Stimulated activated CD4-positive, alpha-beta T cell treated with anti-CD3 and anti-CD28 coated beads, TNF-alpha, amount 100 ng/mL, for 24 hours (primary cell): ENCODE measurements at places on chromosomes 3 and 15.

DNA sequence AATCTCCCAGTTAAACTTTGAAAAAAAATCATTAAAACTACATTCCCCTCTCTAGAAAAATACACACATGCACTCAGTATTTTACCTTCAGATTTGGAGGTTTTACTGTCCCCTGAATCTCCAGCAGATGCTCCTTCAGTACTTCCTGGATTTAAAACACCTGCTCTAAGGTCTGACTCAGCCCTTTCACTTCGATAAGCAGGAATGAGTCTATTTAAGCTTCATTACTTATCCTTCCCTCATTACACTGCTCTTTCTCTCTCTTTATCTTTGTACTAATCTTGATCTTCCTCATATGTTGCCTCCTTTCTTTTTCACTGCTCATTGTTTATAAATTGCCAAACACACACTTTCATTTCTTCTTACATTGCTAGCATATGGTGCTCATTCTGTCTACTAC is 443.9 kb downstream of the DIPK2A start:
- DNase-seq = no peak

DNA sequence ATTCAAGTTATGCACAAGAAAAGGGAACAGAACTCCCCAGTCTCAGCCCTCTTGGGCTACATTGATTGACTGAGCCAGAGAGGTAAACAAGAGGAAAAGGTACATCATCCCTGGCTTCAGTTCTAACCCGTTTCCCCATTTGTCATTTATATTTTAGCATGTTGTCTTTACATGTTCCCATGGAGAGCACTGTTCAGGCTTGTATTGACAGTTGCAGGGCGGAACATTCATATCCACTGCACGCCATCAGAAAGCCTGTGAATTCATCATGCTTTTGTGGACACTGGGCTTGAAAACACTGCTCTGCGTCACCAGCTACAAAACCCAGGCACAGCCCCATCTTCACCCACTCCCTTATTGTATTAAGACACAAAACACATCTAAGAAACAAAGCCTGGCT is 240.9 kb upstream of the EIF1B start:
- no peak for DNase-seq

DNA sequence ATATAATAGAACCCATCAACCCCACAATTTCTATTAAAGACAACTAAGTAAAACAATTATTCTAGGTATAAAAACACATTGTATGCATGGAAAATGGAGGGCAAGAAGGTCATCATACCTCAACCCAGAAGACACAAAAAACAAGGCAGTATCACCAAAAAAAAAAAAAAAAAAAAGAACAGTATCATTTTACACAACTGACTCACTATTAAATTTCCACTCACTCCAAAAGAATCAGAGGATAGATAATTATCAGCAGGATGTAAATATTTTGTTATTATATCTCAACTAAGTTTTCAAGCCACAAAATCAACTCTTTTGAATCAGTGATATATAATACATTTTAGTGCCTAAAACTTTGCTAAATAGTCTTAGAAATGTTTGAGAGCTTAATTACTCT is 55.0 kb downstream of the CLASP2 start:
- DNase-seq = no peak

GRCh38 chr3:13002398-13003124 is 70.7 kb downstream of the IQSEC1 start:
- no peak for DNase-seq

DNA sequence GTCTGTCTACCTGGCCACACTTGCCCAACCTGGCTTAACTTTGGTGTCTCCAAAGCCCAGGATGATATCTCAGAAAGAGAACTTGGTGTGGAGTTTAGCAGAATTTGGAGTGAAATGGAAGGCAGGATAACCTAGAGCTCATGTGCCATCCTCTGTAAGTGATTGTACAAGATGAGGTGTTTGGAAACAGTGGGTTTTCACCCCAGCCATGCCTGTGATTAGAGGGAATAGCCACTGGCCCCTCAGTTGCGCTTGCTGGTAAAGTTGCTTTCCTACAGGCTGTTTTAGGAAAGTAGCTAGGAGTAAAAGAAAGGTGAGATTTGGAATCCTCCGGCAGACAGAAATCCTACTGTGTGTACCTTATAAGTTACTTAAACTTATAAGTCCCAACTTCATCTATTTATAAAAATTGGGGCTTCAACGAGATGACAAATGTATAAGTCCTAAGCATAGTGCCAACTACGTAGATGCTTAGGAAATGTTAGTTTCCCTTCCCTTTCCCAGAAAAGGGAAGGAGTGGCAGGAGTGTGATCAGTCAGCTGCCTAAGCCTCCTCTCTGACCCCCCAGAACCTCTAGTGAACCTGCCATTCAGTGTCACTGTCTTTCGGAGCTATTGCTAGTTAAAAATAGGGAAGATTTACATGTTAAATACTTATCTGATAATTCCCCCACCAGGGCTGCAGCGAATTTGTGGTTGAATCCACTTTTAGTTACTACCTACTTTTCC is 13.4 kb upstream of the BMF start:
- DNase-seq = no peak

DNA sequence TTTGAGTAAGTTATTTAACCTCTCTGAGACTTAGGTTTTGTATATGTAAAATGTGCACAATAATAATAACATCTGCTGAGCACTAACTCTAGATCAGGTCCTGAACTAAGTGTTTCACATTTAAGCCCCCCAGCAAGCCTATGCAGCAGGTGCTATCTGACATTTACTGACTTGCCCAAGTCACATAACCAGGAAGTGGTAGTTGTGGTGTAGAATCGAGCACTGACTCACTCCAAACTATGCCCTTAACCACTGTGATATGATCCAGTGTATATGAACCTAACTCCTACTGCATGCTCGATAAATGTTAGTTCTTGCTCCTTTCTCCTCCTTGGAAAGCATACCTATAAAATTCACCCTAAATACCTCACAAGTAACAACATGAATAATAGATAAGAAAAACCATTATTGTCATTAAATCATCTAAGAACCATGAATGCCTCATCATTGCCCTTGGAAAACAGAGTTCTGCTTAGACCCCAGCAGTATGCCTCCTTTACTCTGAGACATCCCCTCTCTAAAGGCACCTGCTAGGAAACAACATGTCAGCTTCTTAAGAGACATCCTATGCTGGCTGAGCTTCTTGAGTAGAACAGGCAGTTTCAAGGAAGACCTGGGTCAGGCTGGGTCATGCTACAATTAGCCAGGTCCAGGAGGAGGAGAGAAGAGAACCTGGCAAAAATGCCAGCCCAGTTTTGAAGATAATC is 3.0 kb upstream of the SHC4 start:
- no peak for DNase-seq

- no peak for DNase-seq
Measured at GRCh38 chr15:84112025-84112424, 123.5 kb upstream of the GOLGA6L4 start.

- DNase-seq = no peak
Measured at GRCh38 chr3:129046732-129047552, 13.6 kb upstream of the GP9 start.

- DNase-seq = no peak
Measured at GRCh38 chr3:151584566-151584965, 123.7 kb upstream of the IGSF10 start.

DNA sequence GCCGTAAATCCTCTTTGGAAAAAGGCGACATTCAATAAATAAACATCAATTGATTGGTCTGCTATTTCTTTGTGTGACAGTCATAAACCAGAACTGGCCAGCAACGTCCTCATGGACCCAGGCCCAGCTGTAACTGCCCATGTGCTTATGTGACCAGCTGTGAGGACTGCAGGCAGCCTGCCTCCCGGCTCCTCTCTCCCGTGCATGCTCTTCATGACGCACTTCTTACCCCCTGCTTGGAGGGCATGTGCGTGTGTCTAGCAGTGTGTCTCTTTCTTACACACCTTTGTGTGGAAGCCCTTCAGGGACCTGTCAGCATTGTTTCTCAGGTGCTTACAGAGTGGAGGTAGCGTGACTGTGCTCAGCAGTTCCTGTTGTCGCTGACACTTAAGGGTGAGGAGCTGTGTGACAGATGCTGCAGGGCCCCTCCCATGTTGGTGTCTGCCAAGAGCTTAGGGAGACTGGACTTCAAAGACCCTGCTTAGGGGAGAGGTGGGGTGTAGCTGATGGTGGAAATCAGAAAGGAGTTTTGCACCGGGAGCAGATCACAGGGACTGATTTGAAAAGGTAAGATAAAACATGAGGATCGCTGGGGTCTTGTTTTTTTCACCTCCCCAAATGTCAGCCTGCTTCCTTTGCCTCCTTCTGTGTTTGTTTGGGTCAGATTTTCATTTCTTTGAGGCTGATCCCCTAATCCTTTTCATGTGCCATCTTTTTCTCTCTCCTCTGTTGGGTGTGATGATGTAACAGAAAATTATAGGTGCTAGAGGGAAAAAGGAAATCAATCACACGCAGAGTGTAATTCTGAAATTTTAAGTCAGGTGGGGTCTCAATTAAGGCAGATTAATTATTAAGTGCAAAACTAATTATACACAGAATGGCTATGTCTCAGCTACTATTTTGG is 2.1 kb downstream of the PODXL2 start:
- DNase-seq = no peak

DNA sequence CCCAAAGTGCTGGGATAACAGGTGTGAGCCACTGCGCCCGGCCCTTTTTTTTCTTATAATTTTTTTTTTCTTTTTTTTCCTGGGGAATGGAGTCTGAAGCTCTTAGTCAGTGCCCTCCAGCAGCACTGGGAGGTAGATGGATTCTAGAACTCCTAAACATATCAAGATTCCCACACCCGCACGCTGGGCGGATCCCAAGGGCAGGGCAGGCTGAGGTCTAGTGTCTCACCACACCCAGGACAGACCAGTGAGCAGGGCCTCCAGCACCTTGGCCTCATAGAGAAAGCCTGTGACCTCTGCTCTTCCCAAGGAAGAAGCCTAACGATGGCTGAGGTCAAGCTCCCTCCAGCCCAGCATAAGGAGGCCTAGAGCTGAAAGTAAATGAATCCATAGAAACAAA is 153.7 kb upstream of the MEF2A start:
- no peak for DNase-seq

- no peak for DNase-seq
Measured at GRCh38 chr3:107684431-107684925, 161.7 kb downstream of the BBX start.

DNA sequence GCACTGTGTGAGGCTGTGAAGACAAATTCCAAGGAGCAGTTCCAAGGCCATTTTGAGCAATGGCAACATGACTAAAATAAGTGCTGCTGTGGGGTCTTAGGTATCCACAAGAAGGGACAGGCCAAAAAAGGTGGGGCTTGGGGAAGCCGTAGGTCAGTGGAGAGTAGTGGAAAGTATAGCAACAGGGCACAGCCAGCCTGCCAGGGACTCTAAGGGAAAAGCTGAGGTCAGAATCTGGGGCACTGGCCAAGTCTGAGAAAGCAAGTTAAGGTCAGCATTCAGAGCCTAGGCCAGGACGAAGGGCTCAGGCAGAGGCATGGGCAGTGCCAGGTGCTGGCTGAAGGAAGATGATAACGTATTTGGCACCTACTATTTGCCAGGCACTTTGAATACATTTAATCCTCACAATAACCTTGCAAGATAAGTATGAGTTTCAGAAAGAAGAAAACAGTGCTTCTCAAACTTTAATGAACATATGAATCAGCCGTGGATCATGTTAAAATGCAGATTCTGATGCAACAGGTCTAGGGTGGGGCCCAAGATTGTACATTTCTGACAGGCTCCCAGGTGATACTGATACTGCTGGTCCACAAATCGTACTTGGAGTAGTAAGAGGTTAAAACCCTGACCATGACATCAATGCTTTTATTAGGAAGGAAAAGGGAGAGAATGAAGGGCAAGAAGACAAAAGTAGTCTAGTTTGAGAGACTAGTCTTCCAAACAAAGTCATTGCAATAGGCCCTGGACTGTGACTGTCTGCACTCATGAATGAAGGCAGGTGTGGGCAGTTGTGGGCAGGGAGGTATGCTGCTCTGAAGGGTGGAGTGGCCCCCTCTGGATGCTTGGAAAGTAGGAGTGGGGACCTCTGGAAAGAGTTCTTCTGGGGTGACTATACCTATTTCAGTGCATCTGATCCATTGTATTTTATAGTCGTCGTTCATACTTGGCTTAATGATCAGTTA is 106.3 kb upstream of the ANKRD28 start:
- no peak for DNase-seq

- no peak for DNase-seq
Measured at GRCh38 chr15:74780523-74781430, 1.1 kb upstream of the CSK start.

GRCh38 chr3:31495971-31496665 is 36.6 kb upstream of the STT3B start:
- no peak for DNase-seq

- no peak for DNase-seq
Measured at GRCh38 chr3:78761126-78761525, 1006.7 kb downstream of the ROBO1 start.

DNA sequence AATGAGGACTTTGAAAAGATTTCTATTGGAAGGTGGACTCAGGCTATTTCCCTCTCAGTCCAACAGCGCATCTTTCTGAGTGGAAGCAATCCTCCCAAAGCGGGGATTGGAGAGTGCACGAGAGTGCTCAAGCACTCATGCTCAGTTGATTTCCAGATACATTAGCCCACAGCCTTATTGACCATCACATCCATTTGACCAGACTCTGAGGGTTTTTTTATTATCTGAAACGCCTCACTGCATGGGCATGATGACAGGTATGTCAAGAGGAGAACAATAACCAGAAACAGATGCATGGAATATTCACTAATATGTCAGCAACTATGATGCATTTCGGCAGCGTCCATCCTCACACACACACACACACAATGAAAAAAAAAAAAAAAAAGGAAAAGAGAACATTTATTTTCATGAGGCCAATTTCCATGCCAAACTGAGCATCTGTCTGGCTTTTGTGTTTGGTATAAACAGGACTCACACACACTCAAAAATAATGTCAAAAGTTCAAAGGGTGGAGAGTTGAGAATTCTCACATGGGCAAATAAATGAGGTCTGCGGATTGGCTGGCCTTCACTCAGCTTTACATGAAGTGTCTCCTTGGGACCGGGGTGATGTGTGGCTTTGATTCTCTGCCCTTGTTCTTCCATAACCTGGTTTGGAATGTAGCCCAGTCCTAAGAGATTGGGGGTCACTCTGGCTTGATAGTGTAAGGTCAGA is 371.6 kb downstream of the MCTP2 start:
- no peak for DNase-seq
